ENCODE measurements at places on chromosomes 6 and 20. TPM values are rescaled to one million over a fixed set of nuclear protein-coding genes. Genes with fewer than 3 reads are reported as not detected.

DNA sequence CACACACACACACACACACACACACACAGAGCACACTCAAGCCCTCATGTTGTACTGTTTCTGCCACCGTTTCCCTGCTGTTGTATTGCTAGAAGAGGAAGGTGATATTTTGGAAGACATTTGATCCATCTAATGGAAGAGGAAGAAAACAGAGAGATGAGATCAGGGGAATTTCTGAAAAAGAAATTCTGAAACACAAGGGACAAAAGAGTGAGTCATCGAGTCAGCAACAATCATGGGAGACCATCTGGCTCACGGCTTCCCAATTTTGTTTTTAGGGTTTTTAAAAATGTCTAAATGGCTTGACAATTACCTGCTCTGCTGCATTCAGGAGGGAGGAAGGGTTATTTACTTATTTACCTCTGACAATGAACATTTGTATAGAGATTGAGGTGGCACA lies 22.0 kb downstream of the SOX4 start:
- no peak for DNase-seq

DNA sequence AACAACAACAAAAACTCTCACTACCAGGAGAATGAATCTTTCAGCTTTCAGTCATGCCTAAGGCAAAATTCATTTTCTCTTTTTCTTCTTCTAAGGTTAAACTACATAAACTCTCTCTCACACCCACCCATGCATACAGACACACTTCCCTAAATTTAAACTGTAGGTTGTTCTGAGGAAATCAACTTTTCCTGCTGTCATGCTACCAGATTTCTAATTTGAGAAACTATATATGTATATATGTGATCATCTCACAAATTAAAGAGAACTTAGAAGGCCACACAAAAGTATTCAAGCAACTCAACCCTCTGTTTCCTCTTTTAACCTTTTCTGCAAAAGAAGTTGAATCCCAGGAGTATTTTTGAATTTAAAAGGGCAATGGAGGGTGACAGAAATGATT lies 532.5 kb downstream of the KIF16B start:
- DNase-seq, result no peak

- DNase-seq, result no peak
Observed at GRCh38 chr6:33745548-33745947, 1.2 kb downstream of the IP6K3 start.

DNA sequence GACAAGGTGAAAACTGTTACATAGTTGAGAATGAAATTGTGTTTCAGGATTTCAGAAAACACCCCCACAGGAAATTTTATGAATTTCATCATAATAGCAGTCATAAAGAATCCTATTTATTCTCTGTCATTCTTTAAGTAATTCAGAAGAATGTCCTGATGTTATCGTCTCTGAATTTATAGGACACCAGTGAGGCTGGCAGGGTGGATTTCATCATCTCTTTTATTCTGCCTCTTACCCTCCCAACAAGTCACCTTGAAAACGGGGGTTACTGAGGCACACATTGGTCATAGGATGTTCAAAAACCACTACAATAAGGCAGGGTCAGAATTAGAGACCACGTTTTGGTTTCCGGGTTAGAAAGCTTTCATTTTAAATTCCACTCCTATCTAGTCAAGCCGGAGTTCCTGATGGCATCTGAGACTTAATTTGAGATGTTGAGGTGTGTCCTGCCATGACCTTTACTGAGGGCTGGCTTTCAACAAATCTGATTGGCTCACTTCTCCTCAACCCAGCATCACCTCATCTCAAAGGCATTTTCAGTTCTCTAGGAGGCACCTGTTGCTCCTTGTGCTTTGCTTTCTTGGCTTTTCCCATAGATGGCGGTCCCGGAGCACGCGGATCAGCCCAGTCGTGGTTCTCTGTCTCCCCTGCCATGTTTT lies 230.6 kb upstream of the SUPT3H start:
- DNase-seq, result no peak

GRCh38 chr6:148720897-148721296 lies 25.9 kb upstream of the UST start:
- DNase-seq, result no peak

The TOMM6 gene
- 219 TPM for total RNA-seq

The PLA2G7 gene
- not detected for total RNA-seq
